ENCODE measurements at places on chromosomes 12 and 14.
A peak's percentile ranks its signal among the peaks of the same experiment; 100 is the strongest.

- DNase-seq: no peak
Measured at GRCh38 chr12:52151837-52152783, 39.7 kb downstream of the KRT80 start.

DNA sequence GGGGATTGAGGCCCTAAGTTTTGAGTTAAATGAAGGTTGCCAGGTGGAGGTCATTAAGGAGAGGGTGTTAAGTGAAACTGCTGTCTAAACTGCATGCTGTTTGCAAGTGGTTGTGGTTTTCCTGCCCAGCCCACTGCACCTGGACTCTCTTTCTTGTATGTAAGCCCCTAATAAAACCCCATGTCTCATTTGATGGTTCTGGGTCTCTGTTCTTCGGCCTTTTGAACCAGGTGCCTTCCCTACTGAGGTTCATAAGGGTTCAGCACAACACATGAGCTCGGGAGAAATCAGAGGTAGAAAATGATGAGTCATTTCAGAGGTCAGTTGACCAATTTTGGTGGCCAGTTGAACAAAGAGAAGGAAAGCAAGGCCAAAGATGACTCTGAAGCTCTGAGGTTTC lies 382.5 kb downstream of the RPS29 start:
- DNase-seq: no peak

DNA sequence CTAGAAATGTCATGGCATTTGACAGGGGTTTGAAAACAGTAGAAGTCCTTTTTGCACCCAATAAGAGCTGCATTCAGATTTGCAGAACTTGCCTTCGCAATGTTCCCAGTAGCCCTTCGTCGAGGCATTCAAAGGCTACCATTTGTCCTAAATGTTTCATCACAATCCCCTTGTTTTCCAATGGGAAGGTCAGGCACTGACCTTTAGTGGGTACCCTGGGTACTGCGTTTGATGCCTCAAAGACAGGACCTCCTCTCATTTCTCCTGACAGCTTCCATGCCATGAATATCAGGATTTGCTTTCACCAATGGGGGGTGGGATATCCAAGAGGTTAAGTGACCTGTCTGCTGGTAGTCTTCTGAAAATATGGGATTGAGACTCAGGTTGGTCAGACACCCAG lies 1063.1 kb downstream of the BCL11B start:
- no peak for DNase-seq

DNA sequence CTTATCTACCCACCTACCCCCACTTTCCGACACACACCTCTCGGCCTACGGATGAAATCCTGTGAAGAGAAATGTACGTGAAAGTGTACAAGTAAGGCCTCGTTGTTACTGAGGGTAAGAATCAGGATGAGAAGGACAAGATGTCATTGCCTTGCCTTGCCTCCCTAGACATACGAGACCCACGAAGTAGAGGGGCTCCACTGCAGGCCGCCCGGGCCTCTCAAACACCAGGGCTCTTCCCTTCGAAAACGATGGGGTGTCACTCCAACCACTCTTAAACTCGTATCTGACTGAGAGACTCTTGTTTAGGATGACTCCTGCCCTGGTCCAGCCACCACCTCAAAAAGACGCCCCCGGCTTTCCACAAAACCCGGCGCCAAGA lies 498 bp downstream of the RACGAP1 start:
- DNase-seq: no peak

- no peak for DNase-seq
Measured at GRCh38 chr12:89421092-89421835, 69.0 kb upstream of the DUSP6 start.

GRCh38 chr14:56118611-56119181 lies 485 bp downstream of the PELI2 start:
- peak; percentile 31 for DNase-seq

DNA sequence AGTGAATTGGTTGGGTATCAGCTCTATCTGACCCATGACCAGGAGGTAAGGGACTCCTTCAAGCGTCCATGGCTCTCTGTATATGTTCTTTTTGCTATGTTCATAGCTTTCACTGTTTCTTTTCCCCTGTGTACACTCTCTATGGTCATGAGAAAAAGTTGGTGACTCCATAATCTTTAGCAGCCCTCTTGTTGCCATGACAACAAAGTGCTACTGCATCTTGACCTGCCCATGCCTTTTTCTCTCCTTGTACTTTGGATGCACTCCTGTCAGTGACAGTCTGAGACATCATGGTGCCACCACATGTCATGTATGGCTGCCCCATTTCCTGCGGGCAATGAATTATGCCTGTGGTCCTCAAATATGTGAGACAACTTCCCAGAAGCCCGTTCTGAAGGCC lies 280.2 kb downstream of the TMEM121 start:
- DNase-seq: no peak

DNA sequence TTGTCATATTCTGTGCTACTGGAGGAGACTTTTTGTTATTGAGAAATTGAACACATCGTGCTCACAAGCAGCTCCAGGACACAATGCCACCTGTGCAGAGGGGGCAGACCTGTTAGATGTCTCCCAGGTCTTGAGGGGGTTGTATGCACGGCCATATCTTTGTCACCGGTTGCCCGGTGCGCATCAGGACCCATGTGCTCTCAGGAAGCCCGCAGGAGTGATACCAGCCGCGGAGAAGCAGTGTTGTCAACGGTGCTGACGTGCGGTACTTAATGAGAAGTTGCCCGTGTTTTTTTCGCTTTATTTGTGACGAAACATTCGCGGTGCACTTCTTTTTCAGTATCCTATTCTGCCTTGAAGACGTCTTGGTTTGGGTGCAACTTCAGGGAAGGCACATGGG lies 128.2 kb upstream of the RTL1 start:
- DNase-seq: no peak

GRCh38 chr12:59499774-59500173 lies 96.1 kb upstream of the SLC16A7 start:
- no peak for DNase-seq

DNA sequence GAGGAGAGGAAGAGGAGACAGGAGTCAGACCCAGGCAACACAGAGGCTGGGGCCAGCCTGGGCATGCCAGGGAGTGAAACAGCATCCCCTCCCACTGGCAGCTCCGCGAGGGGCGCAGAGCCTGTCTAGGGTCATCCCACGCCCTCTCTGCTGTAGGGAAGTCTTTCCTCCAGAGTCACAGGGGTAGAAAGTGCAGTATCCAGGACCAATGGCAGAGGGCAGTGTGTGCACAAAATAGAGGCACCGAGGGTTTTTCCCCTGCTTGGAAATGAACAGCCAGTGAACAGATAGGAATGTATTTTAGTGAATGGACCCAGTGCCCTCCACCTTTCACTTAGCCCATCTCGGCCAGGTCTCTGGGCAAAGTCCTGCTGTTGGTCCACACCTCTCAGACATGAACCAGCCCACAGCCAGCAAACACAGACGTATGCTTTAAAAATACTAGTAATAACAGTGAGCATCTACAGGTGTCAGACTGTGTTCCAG lies 9.4 kb upstream of the KRT74 start:
- peak; percentile 21 for DNase-seq

DNA sequence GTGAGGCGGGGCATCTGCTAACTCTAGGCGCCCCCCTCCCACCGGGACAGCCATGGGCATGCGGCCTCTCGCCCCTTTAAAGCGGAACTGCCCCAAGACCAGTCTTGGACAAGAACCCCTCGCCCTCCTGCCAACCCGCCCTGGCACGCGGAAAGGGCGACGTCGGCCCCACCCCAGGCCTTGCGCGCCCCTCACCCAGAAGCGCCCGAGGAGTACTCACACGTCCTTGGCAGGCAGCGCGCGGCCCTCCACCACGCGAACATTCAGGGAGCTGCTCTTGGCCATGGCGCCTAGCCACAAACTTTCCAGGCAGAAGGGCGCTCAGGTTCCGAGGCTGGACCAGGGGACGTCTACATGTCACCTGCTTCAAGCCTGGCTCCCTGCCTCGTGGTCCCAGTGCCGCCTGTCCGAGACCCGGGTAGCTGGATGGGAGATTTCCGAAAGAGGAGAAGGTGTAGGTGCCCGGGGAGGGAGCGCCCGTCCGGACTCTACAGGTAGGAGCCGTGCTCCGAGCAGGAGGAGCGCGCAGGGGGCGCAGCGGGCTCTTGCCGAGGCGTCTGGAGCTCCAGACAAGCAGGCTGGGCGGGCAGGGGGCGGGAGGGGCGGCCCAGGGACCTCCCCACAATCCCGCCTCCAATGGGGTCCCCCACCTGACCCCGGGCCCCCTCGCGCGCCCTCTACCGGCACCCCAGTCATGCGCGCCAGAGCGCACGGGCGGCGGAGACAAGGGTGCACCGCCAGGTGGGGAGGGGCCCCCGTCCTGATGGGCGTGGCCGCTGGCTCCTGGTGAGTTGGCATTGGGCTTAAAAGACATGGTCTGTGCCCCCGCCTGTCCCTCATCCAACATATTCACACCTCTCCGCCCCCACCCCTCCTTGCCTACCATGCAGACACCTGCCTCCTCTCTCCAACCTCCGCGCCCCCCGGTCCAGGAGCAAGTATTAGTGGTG lies at the start of gene RASAL1:
Gene RASAL1 (minus strand): TSS at position 584 of the 950 bp plus-strand sequence. CDS start 299 bp downstream, at position 285.
- DNase-seq: no peak

- no peak for DNase-seq
Measured at GRCh38 chr14:104436047-104436591, 143.4 kb upstream of the C14orf180 start.

DNA sequence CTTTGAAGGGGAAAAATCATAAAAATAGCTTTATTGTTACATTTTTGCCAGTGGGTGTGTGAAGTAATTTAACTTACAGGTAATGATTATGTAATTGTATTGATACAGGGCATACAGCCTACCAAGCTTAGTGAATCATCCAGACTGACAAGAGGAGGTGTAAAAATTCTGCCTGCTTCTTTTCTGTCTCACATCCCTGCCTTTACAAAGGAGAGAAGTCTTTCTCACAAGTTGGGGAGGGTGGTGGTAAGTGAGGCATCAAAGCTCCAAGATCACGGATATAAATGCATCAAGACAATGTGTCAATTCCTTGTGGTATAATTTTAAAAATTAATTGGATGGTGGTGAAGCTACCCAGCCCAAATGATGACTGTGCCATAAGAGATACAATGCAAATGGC lies 39.0 kb upstream of the G2E3 start:
- peak; percentile 80 for DNase-seq

DNA sequence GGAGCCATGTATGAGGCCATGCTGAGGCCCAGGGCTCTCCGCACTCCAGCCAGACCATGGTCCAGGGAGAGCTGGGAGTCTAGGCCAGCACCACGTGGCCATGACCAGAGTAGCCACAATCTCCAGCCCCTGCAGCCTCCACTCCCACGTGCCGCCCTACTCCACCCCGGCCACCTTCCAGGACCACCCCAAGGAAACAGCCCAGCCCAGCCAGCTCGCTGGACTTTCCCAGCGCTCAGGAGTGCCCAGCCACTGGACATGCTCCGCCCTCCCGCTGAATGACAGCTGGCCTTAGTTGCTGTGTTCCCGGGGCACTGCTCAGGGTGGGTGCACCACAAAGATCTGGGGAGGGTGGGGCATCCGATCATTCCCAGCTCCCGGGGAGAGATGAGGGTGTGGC lies 2.1 kb upstream of the C14orf180 start:
- no peak for DNase-seq

DNA sequence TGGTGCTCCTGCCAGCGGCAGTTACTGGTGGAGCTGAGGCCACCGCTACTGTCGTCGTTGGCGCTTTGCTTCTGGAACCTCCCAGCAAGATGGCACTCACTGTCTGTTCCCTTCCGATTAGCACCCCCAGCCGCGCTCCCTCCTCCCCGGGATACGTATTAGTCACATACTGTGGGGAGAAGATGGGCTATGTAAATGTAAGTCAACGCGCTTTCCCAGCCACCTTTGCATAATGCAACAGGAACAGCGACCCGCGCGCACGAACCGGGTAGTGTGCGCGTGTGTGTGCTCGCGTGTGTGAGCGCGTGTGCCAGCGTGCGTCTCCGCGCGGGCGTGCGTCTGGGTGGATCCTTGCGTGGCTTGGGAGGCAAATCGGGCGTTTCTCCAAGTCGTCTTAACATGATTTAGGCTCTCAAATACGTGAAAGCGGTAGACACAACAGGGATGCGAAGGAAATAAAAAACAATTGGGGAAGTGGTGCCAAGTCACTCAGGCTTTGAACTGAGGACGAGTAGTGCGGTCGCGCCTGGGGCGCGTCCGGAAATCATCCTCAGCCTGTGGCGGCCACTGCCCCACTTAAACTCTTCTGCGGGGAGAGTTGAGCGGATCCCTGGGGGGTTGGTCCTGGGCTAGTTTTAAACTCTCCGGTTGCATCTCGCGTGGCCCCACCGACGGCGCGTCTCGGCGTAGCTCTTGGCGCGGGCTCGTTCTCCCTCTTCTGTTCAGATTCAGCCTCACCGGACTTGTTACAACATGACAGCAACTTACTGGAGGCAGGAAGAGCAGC lies 1.8 kb downstream of the FLRT2 start:
- peak; percentile 83 for DNase-seq

- DNase-seq: no peak
Measured at GRCh38 chr14:39731912-39732311, 299.7 kb upstream of the FBXO33 start.

DNA sequence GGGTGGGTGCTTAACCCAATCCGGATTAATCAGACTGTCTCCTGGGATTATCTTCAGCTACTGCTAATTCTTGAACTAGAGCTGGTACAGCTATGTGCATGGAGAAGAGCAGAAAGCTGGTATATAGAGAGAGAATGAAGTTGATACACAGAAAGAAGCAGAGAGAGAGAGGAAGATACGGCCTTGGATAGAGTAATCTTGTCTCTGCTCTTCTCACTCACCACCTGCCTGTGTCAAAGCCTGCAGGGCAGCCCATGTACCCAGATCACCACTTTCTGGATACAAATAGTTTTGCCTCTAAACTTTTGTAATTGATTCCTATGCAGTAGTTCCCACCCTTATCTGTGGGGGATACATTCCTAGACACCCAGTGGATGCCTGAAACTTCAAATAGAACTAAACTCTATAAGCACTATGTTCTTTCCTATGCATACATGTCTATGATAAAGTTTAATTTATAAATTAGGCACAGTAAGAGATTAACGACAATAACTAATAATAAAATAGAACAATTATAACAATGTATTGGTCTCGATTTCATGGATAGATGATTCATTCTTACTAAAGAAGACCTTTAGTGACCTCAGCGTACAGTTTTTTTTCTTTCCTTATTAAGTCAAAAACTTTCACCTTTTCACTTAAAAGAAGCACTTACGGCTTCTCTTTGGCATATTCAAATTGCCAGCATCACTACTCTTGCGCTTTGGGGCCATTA lies 45.5 kb downstream of the YEATS4 start:
- DNase-seq: no peak

DNA sequence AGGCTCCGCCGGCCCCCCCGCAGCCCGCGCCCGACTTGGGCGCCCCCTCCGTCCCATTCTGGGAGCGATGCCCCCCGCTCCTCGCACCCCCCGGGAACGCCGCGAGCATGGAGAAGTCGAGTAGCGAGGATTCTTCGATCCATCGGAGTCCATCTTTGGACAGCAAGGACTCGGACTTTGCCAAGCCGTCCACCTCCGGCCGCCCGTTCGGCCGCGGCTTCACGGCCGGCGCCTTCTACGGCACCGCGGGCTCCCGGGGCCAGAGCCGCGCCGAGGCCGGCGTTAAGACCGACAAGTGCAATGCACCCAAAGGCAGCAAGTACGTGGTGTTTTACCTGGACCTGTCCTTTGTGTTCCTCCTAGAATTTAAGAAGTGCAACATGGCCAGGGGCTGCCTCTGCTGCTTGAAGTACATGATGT lies 123.6 kb downstream of the TSPAN9 start:
- no peak for DNase-seq

GRCh38 chr12:77493302-77494168 lies 337.2 kb upstream of the NAV3 start:
- DNase-seq: no peak

Measured in putamen (tissue), 1 donor.